ENCODE measurements at places on chromosomes 6 and 20. TPM values are rescaled to one million over a fixed set of nuclear protein-coding genes. Genes with fewer than 3 reads are reported as not detected.

GRCh38 chr20:58014628-58015315 is 213.7 kb downstream of the ANKRD60 start:
- no peak for DNase-seq

- no peak for DNase-seq
These were observed 52.0 kb downstream of the MYLIP start for GRCh38 chr6:16180696-16181438.

DNA sequence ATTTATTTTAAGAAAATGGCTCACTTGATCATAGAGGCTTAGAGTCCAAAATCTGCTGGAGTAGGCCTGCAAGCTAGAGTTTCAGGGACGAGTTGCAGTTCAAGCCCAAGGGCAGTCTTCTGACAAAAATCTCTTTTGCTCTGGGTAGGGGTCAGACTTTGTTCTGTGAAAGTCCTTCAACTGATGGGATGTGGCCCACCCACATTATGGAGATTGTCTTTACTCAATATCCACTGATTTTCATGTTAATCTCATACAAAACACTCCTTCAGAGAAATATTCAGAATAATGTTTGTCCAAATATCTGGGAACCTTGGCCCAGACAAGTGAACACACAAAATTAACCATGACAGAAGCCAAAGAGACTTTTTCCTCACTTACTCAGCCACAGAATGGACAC is 98.6 kb upstream of the RSPO3 start:
- DNase-seq, result no peak

- no peak for DNase-seq
These were observed 64.2 kb downstream of the STAU1 start for GRCh38 chr20:49123982-49124381.

- DNase-seq, result no peak
These were observed 152.9 kb upstream of the DST start for GRCh38 chr6:56795466-56796195.

DNA sequence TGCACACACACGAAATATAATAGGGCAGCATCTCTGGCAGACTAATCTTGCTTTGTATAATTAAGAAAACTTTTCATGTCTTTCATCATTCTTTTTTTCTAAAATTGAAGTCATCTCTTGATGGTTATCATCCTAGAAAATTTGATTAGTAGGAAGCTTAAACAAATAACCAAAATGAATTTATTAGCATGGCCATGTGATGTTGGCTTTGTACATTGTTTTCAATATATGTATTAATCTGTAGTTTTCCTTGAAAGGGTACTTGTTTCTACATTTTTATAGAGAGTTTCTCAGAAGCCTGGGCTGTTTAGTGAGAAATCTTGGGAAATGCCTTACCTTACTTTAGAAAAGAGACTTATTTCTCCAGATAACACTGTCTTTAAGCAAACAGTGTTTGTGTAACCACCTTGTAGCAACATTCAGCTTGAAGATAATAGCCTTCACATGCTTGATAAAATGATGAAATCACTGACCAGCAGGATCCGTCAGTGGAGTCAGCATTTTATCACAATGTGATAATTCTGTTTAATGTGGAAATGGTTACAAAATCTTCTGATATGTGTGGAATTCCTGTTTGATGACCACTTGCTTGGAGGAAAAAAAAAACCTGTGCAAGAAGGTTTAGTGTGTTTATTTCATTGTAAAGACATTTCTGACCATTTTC is 147.8 kb downstream of the MACROD2 start:
- DNase-seq, result no peak

TM9SF4 gene
- 76.8 TPM for total RNA-seq

WFDC5 gene
- not detected for total RNA-seq

GRCh38 chr6:34585512-34586061 is 29.5 kb upstream of the SPDEF start:
- DNase-seq, result no peak

- DNase-seq, result no peak
These were observed 21.0 kb downstream of the ZMYND8 start for GRCh38 chr20:47335251-47336128.

USP49 gene
- total RNA-seq, result 25.1 TPM

GRCh38 chr20:36506253-36506652 is 35.1 kb upstream of the MYL9 start:
- no peak for DNase-seq

DNA sequence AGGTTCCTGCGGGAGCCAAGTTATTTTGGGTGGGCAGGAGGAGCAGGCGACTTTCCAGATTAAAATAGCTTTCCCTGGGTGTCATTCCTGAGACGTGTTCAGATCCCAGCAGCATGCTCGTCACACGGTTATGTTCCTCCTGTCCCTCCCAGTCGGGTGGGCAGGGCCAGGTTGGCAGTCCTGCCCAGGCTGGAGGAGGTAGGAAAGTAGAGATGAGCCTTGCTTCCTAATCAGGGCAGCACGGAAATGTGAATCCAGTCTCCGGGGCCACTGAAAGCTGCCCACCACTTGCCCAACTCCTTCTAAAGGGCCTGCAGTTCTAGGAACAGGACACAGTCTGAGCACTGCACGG is 137.0 kb downstream of the MRPL14 start:
- no peak for DNase-seq

DNA sequence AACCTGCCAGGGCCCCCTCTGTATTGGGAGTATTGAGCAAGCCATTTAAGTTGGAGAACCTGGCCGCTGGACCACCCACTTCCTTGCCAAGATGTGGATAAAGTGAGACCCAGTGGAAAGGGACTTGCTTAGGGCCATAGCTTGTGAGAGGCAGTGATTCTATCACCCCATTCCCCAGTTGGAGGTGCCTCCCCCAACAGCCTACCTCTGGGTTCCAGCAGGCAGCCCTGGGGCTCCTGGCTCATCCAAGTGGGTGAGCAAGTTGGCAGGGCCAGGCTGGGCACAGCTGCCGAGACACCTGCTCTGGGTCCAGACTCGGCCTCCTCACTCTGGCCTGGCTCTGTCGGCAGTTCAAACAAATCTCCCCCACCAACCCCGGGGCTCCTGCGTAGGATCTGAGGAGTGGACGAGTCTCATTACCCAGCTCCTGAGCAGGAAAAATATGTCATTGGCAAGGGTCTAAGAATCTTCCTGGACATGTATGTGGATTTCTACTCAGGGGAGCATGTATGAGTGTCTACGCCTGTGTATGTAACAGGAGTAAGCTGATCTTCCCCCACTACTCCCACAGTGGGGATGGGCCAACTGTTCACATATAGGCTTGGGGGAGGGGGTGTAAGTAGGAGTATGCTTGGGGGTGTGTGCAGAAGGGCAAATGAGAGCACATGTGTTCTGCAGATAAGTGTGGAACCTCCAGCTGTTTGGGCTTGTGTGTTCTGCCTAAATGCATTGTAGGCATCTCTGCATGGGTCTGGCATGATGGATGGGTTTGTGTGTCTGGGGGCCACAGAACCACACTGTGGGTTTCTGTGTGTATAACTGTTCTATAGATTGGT is 1.9 kb downstream of the ID1 start:
- DNase-seq, result no peak

KHDC1L gene
- total RNA-seq, result not detected

DNA sequence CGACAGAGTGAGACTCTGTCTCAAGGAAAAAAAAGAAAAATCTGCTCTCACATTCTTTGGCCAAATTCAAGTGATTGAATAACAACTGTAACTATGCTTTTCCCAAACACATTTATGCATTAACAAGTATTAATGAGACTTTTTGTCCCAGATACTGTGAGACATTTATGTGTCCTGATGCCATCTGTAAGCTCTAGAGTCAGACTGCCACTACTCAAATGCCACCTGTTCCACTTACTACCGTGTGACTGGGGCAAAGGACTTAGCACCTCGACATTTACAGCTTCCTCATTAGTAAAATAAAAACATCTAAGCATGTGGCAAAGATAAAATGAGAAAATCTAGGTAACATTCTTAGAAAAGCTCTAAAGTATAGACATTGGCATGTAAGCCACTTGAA is 178.1 kb upstream of the MARCKS start:
- no peak for DNase-seq

GRCh38 chr20:61850457-61850856 is 215.2 kb downstream of the TAF4 start:
- no peak for DNase-seq

DNA sequence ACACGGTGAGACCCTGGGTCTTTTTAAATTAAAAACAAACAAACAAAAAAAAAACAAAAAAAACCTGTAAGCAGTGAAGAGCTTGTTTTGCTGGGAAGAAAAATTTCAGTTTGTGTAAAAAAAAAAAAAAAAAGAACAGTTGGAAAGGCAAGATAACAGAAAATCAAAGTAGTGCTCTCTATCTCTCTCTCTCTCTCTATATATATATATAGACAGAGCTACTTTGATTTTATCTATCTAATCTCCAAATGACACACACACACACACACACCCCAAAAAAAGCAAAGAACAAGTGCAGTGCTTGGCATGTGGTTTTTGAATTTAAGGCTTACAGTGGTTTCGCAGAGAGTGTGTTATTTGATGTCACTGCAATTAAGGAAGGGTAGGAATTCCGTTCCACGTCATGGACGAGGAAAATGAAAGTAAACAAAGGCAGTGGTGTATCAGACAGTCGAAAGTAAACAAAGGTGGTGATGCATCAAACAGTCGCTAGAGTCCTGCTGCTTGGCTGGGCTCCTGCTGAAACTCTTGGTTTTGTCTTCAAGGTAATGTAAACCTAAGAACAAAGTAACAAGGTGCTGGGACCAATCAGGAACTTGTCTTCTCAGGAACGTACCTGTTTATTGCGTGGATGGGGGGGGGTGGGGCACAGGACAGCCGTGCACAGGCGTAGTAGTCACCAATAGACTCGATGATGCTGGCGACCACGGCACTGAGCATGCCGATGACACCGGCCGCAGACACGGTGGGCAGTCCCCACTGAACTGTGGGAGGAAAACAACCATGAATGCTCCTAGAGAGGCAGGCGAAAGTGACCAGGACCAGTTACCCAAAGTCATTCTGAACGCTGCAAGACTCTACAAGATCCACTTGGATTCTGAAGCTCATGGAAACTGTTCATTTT is 131.8 kb downstream of the SLC23A2 start:
- DNase-seq, result no peak

CD24 gene
- 352 TPM for total RNA-seq

GRCh38 chr6:41199552-41200246 is 1.2 kb downstream of the TREML2 start:
- DNase-seq, result no peak

NNAT gene
- 113 TPM for total RNA-seq

DNA sequence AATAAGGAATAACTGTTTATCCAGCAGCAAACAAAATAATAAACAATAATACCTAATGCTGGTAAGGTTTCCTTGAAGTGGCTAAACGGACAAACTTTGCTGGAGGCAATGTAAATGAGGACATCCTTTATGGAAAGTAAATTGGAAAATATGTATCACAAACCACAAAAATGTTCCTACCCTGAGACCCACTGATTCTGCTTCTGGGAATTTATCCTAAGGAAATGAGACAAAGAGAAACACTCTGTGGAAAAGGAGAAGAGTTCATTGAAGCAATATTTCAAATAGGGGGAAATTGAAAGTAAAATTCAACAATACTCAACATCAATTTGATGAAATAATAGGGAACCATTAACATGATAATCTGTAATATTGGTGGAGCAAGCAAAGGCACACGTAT is 37.9 kb downstream of the MAFB start:
- no peak for DNase-seq

DNA sequence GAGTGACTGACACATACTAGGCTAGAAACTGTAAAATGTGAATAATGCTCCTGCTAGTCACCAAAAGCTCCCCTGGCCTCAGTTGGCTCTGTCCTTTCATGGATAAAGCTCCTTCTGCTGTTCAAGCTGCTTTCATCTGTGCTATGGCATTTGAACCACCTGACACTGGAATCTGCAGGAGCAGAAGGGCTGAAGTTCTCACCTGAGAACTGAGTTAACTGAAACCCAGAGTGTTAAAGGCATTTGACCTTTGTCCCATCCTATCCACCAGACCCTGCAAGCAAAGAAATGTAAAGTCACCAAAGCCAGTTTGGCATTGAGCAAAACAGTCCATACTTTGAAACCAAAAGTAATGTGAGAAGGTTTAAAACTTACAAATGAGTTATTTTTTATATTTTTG is 77.7 kb downstream of the BMP2 start:
- no peak for DNase-seq

GRCh38 chr20:41632896-41633295 is 14.7 kb upstream of the CHD6 start:
- DNase-seq, result no peak

DNA sequence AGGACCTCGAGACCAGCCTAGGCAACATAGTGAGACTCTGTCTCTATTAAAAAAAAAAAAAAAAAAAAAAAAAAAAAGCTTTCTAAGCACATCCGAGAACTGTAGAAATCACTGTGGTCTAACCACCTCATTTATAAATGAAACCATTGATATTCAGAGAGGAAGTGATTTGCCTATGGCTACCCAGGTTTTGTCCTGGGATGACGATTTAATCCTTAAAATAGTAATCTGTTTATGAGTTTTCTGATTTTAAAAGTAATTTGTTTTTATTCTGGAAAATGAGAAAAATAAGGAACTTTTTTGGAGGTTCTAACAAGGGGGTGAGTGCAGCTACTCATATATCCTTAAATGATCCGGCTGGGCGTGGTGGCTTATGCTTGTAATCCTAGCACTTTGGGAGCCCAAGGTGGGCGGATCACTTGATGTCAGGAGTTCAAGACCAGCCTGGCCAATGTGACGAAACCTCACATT is 6.5 kb upstream of the BTN3A2 start:
- no peak for DNase-seq

GRCh38 chr6:151196555-151196954 is 43.2 kb upstream of the AKAP12 start:
- no peak for DNase-seq

DNA sequence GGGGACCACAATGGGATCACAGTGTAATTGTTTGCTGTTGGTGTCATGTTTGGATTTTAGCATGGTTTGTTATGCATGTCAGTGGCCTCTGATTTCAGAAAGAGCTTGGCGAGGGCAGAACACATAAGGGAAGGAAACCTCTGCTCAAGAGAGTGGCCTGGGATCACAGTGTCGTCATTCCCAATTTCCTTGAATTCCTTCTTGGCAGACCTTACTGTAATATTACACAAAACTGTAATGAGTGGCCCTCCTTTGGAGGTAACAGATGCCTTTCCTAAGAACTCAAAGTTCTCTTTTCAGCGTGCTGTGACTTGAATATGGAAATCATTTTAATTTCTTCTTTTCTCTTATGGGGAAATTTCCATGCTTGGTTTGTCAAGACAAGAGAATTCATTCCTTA is 46.9 kb downstream of the JAG1 start:
- DNase-seq, result no peak

Data from neural crest cell (in vitro differentiated cells).